NCI-H526 (cell line): ENCODE measurements at places on chromosomes 12 and 14.

GRCh38 chr12:75977952-75978671 lies 53.5 kb downstream of the PHLDA1 start:
- DNase-seq: peak; percentile 91

- DNase-seq: no peak
These were observed 44.1 kb downstream of the SMIM41 start for GRCh38 chr12:52123487-52124186.

- peak; percentile 94 for DNase-seq
These were observed 33.2 kb downstream of the WBP11 start for GRCh38 chr12:14769969-14770495.

- DNase-seq: no peak
These were observed 94.2 kb downstream of the HEATR5A start for GRCh38 chr14:31326111-31326510.

GRCh38 chr12:62751810-62752155 lies 183.2 kb downstream of the PPM1H start:
- DNase-seq: no peak

GRCh38 chr12:106333010-106333409 lies 24.5 kb upstream of the POLR3B start:
- no peak for DNase-seq

- DNase-seq: no peak
These were observed 39.3 kb downstream of the LRTM2 start for GRCh38 chr12:1859643-1860042.

- DNase-seq: peak; percentile 82
These were observed 126.0 kb upstream of the ATF7IP start for GRCh38 chr12:14239350-14239934.

DNA sequence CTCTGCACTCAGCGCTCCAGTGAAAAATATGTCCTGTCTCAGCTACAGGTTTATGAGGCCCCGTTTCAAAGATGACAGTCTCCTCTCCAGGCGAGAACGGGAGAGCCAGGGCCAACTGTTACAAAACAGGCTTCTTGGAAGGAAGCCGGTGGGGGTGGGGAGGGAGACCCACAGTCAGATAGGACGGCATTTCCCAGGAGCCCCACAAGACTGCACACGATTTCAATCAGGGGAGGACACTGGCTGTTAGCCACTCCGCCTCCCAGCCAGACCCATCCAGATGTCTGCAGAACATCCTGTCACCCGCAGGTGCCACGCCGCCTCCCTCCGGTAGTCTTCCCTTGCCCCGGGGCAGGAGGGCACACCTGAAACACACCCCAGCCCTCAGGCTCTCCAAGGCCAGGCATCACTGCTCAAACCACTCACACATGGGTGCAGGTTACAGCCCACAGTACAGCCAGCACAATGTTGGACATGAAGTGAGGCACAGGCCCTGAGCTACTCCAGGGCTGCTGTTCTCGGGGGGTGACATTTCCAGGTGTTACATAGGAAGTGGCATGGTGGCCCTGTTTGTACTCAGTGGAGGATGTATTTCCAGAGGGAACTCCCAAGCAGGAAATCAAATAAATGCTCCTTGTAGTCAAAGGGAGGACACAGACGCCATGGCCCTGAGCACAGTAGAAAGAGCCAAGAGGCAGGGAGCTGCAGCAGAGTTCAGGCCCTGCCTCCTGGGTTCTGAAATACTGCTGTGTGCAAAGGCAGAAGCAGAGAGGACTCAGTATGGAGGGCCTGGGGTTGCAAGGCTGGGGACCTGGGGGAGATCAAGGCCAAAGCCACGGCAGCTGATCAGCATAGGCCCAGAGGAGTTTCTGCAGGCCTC lies 138.1 kb downstream of the BCL11B start:
- DNase-seq: no peak

DNA sequence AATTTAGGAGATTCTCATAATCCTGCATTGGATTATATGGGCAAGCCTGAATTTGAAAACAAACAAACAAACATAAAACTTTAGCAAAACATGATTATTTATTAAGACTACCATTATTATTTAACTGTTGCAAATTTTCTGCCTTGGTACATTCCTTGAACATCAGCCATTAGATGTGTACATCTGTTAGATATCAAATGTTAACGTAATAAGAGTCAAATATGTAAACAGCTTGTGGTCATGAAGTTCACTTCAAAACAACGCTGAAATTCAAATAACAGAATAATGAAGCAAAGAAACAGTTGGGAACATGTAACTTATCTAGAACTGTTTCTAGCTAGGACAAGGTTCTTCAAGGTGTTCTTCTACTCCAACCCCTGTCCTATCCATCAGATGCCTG lies 14.3 kb upstream of the TMX1 start:
- DNase-seq: no peak

GRCh38 chr12:48764521-48764920 lies 24.4 kb downstream of the ADCY6 start:
- DNase-seq: no peak

- no peak for DNase-seq
These were observed 77.5 kb upstream of the RMST start for GRCh38 chr12:97385121-97385520.

DNA sequence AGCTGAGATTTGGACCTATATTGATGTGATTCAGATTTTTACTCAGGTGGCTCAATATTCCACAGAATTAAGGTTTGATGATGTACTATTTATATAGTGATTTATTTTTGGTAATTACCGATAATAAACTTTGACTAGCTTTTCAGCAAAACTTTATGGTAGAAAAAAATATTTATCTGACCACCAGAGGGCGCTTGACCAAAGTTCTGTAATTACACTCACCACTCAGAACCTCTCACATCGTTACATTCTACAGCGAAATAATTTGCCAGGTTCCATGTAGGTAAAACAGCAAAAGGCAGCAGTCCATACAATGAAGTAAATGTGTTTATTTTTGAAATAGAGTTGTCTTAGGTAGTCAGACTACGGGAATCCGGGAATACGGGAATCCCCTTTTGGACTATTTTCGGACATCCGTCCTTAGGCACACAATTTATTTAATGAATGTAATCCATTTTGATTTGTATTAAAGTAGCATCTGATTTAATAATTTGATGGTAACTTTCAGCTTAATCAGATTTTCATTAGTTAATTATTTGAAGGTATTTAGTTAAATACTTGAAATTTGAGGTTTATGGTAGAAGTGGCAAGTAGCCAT lies 143.0 kb upstream of the DDHD1 start:
- peak; percentile 61 for DNase-seq

DNA sequence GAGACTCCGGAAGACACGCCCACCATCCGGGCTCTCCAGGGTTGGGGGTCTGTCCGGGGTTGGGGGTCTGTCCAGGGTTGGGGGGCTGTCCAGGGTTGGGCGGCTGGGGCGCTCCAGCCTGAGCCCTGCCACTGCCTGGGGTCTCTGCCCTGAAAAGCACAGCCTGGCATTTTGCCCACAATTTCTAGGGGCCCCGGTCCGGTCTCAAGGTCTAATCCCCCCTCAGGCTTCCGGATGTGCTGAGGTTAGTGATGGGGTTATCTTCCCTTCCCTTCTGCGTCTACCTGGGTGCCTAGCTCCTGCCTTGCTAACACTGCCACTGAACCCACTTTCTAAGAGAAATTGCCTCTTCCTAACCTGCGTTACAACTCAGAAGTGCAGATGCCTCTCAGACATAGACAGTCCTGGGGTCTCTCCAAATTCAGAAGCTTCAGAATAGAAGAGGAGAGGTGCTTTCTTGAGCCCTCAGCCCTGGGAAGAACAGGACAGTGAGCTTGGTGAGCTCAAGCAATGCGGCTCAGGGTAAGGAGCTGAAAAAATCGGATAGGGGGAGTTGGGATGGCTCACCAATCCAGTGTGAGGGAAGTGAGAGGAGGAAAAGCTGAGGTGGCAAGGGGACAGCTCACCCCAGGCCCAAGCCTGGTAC lies 5.7 kb downstream of the LHX5 start:
- no peak for DNase-seq

GRCh38 chr12:83985084-83985483 lies 927.5 kb downstream of the SLC6A15 start:
- no peak for DNase-seq

- DNase-seq: no peak
These were observed 20.1 kb upstream of the RTN1 start for GRCh38 chr14:59890676-59891075.

GRCh38 chr12:67390273-67390672 lies 121.1 kb downstream of the CAND1 start:
- DNase-seq: no peak

GRCh38 chr12:64909124-64909523 lies 84.7 kb downstream of the TBC1D30 start:
- no peak for DNase-seq

DNA sequence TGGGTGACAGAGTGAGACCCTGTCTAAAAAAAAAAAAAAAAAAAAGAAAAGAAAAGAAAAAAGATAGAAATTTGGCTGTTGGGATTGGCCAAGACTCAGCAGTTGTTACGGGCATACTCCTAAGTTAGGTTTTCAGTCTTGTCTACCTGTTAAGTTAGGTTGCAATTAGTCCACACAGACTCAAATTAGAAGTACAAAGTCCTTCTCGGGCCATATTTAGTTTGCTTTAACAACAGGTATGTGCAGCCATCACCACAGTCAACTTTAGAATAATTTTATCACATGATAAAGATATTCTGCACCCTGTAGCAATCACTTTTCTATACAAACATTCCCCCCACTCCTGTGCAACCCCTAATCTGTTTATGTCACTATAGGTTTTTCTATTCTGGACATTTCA lies 85.2 kb downstream of the WNK1 start:
- DNase-seq: no peak

- no peak for DNase-seq
These were observed 301.7 kb downstream of the GALC start for GRCh38 chr14:87691042-87691881.

DNA sequence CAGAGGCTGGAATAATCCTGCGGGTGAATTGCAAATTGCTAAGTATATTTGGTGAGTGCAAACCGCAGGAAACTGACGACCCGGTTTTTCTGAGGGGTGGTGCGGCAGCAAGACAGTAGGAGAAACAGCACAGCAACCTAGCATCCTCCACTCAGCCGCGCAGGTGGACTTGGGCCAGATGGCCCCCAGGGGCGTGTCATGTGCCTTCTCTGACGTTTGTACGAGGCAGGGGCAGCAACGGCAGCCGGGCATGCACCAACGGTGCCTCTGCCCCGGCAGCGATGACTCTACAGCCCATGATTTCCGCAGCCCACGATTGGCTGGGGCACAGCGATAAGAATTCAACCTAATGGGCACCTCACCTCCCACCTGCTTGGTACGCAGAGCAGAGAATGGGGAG lies 11.1 kb upstream of the CLEC2A start:
- DNase-seq: peak; percentile 91

DNA sequence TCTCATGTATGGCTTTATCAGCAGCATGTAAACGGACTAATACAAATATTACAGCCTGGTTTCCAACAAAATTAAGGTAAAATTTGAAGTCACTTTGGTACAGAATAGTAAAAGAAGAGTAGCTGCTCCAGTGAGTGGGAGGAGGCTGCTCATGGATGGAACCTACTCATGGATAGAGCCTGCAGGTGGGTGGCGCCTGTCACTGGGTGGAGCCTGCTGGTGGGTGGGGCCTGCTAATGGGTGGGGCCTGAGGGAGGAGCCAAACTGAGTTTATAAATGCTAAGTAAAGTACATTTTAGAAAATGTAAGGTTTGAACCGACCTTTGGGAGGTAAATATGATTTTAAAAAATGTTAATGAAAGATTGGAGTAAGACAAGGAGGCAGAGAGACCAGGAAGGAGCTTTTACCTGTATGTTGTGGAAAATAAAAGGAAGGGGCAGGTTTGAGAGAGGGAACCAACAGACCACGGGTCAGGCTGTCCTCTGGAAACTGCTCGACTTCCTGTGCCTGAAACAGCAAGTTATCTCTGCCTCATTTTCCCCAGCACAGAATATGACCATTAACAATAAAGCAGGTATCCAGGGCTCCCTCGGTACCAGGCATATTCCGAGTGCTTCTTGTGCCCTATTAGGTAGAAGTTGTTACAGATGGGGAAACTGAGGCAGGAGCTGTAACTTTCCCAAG lies 55.9 kb upstream of the SEL1L start:
- no peak for DNase-seq

GRCh38 chr12:25347716-25348592 lies 97.2 kb upstream of the KRAS start:
- no peak for DNase-seq

GRCh38 chr14:69574263-69574953 lies at the start of gene CCDC177:
TSS of gene CCDC177 (minus strand) at chr14:69574871. CDS start at chr14:69573622, 1,249 bp downstream.
- peak; percentile 89 for DNase-seq

- DNase-seq: no peak
These were observed 30.6 kb upstream of the SLC2A3 start for GRCh38 chr12:7966563-7966962.
